ENCODE measurements at places on chromosomes 11 and 22.
A peak's percentile ranks its signal among the peaks of the same experiment; 100 is the strongest.

DNA sequence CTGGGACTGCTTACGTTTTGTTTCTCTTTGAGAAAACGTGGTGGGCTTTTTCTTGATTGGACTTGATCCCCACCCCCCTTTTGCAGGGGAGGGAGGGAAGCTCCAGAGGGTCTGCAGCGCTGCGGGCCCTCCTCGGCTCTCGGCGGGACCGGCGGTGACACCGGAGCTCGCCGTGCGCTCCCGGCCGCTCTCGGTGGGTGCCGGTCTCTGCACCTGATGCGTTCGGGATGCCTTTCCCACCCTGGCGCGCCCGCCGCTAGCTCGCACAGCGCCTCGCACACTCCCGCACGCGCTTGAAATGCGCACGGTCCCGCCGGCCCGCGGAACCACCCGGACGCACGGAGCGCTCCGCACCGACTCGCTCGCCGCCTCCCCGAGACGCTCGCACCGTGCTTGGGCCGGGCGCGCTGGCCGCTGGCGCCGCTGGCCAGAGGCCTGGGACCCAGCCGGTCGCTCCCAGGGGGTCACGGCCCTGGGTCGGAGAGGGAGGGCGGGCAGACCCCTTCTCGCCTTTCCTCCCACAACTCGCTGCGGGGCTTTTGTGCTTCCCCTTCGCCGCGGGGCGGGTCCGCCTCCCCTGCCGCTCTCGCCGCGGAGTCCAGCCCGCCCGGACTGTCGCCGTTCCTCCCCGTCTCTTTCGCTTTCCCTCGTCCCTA lies 1.0 kb downstream of the ZBTB16 start:
- no peak for DNase-seq

DNA sequence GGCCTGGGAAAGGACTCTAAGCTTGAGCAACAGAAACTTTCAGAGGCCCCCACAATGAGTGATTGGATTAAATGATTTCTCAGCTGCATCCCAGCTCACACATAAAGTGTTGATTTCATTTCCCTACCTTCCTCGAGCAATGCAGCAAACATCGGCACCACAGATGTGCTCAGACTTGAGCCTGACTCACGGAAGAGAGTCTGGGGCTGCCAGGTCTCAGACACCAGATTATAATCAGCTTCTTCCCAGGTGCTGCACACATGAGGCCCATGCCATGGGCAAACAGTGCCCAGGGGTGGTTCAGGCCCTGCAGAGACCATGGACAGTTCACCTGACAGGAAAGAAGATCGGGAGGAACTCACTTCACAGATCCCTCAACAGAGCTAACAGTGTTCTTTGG lies 226.6 kb upstream of the TENM4 start:
- DNase-seq: no peak

DNA sequence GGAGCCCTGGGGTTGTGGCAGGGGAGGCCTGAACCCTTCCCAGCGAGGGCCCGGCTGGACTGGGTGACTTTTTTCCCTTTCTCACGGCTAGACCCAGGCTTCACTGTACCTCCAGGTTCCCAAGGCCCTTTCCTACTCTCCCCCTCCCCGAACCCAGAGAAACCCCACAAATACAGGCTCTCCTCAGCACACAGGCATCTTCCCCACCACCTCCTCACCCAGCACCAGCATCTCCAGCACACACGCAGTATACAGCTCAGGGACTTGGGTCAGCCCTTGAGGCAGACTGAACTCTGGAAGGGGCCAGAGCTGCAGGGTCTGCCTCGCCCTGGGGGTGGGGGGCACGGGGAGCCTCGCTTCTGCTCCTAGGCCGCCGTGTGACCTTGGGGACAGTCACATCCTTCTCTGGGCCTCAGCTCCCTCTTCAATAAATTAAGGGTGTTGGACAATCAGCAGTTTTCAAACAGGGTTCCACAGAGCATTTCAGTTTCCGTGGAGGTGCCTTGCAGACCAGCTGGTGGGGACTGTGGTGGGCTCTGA lies 4.5 kb downstream of the TMPRSS13 start:
- no peak for DNase-seq

DNA sequence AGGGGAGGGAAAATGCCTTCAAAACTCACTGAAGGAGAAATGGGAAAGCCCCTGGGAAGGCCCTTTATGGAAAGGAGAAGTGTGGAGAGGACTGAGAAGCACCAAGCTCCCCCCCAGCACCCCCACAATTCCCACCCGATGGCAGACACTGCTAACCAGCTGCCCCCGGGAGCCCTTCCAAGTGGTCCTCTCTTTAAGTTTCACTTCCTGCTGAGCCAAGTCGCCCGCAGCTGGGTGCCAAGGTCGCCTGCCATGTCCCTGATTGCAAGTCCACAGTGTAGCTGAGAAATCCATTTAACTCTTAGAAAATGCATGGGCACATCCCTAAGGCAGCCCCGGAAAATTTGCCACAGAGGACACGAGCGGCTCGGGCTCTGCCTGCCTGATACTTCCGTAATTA lies 68.2 kb downstream of the GALNT18 start:
- no peak for DNase-seq

GRCh38 chr11:111483431-111483830 lies 28.8 kb downstream of the BTG4 start:
- DNase-seq: no peak

GRCh38 chr11:40306938-40307548 lies 1152.4 kb downstream of the LRRC4C start:
- peak; percentile 35 for DNase-seq

DNA sequence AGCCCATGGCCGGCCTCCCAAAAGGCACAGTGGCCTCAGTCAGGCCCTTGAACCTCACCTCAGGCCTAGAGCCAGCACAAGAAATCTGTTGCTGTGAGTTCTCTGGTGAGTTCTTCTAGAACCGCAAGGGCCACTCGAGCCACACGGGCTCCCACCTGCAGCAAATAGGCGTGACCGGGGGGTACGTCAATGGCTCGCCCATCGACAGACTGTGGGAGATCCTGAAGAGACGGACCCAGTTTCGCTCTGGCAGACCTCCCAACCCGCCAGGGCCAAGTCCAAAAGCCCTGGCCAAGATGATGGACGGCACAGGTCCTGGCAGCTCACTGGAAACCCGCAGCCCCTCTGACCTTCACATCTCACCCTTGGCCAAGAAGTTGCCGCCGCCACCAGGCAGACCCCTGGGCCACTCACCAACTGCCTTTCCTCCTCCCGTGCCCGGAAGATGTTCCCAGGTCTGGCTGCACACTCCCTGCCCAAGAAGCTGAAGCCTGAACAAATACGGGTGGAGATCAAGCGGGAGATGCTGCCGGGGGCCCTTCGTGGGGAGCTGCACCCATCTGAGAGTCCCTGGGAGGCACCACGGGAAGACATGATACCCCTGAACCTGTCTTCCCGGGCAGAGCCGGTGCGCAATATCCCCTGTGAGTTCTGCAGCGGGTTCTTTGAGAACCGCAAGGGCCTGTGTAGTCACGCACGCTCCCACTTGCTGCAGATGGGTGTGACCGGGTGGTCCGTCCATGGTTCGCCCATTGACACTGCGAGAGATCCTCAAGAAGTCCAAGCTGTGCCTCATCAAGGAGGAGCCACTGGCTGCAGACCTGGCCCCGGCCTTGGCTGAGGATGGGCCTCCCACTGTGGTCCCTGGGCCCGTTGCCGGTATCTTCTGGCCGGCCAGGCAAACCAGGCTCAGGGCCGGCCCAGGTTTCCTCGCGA lies 544.2 kb upstream of the CCDC179 start:
- DNase-seq: no peak

DNA sequence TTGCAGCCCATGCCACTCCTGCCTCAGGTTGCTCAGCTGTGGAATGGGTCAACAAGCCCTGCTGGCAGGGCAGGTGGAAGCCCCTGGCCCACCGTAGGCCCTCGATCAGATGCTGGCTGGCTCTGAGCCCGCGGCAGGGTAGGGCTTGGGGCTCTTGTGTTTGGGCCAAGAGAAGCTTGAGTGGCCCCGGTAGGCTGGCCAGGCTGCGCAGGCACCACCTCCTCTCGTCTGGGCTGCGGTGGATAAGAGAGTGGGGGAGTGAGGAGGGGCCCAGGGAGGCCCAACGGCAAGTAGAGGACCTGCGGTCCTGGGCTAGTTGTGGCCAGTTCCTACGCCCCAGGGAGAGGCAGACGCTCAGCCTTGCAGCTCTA lies 115.2 kb downstream of the CEP164 start:
- DNase-seq: no peak

DNA sequence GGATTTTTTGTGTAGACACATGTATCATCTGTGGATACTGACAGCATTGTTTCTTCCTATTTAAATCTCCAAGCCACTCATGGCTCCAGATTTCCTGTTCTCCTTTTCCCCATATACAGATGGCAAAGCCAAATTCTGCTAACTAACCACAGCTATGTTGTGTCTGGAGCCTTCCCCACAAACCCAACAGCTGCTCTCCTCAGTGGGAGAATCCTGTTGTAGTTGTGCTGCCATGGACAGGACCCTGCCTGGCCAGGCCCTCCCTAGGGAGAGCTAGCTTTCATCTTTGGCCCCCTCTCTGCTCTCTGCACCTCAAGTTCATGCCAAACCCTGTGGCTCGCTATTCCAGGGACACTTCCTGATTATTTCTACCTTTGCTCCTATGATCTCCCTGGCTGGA lies 106.4 kb upstream of the CCDC90B start:
- DNase-seq: no peak

- no peak for DNase-seq
These were observed 53.5 kb downstream of the ENTHD1 start for GRCh38 chr22:39839917-39840510.

- DNase-seq: no peak
These were observed 32.5 kb upstream of the CFAP300 start for GRCh38 chr11:102014756-102015155.

GRCh38 chr11:32343325-32344008 lies 91.9 kb downstream of the WT1 start:
- DNase-seq: no peak

DNA sequence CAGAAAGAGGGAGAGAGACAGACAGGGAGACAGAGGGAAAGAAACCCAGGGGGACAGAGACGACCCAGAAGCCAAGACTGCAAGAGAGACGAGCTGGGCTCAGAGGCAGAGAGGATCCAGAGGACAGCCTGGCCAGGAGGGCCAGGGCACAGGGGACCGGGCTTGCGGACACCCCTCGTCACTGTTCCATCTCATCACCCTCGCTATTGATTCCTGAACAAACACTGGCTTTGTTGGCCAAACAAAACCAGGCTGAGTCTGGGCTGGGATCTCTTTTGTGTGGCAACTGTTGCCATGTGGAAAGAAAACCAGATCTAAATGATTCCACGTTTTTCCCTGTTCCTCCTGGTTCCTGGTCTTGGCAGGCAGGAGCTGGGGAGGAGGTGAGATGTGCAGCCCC lies 339.4 kb downstream of the MN1 start:
- DNase-seq: peak; percentile 38

DNA sequence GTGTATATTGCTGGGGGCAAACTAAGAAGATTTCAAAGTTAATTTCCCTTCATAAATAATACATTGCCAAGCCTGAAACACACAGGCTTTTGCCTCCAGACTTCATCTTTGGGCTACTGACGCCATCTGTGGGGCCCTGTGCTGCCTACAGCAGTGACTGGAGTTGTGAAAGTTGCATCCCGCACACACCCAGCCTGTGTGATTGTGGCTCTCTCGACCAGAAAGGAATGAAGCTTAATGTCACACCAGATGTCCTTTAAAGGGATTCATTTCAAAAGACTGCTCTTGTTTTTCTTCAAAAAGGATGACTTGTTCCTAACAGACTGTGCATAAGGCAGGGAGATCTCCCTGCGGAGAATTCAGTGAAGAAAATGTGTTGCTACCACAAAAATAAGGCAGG lies 210.5 kb downstream of the FAM181B start:
- DNase-seq: no peak

GRCh38 chr11:7278314-7278917 lies 26.7 kb downstream of the SYT9 start:
- DNase-seq: no peak

GRCh38 chr11:771617-772204 lies 5.6 kb downstream of the GATD1 start:
- DNase-seq: no peak

GRCh38 chr11:75734491-75735180 lies 17.0 kb downstream of the MOGAT2 start:
- DNase-seq: no peak

- no peak for DNase-seq
These were observed 3.9 kb downstream of the CD3D start for GRCh38 chr11:118338637-118339061.

- no peak for DNase-seq
These were observed 46.2 kb downstream of the WT1 start for GRCh38 chr11:32388871-32389770.

DNA sequence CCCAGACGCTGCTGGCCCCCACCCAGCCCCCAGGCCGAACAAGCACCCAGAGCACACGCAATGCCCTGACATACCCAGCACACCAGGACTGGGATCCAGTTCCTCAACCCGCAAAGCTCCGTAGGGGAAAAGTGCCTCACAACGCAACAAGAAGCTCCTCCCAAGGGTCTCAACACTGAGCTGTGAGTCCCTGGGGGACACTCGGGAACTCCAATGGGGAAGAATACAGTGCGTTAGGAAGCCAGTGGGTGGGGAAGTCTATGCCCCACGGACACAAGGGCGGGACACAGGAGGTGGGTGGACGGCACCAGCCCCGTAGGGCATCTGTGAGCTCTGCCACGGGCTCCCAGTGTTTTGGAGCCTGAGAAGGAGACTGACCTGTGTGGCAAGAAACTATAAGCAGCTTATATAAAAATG lies 1.6 kb downstream of the DEAF1 start:
- no peak for DNase-seq

- DNase-seq: no peak
These were observed 26.1 kb upstream of the SMIM38 start for GRCh38 chr11:69129647-69130046.

GRCh38 chr22:33883961-33884808 lies 36.1 kb downstream of the LARGE1 start:
- no peak for DNase-seq

DNA sequence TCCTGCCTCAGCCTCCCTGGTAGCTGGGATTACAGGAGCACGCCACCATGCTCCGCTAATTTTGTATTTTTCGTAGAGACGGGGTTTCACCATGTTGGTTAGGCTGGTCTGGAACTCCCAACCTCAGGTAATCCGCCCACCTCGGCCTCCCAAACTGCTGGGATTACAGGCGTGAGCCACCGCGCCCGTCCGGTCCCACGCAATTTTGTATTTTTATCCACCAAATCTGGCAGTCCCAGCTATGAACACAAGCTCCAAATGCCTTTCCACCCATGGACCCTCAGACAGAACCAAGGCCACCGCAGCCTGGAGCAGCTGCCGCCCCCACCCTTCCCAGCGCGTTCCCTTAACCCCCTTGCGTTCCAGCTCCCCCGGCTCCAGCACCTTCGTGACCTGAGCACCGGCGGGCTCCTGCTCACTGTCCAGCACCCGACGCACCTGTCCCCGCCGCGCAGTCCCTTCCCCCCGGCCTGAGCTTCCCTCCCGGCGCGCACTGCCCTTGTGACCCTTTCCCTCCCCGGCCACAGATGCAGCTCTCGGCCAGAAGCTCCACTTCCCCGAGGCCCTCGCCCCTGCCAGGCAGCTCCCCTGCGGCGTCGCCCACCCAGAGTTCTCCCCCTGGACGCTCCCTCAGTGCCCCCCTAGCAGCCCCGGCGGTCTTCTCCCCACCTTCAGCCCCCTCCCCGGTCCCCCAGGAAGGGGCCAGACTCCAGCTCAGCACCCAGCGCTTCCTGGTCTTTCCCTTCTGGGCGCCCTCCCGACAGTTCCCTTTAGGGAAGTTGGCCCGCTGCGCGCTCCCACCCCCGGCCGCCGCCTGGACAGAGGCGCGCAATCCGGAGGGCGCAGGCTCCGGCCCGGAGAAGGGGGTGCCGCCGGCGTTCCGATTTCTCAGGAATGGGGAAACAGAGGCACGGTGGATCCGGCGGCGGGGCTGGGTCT lies 5.6 kb upstream of the ZBED4 start:
- no peak for DNase-seq

GRCh38 chr22:48406161-48406560 lies 1421.5 kb downstream of the BRD1 start:
- DNase-seq: no peak

- no peak for DNase-seq
These were observed 182.4 kb upstream of the LARGE1 start for GRCh38 chr22:34102633-34103032.
